ENCODE measurements at places on chromosomes 11 and 22.

DNA sequence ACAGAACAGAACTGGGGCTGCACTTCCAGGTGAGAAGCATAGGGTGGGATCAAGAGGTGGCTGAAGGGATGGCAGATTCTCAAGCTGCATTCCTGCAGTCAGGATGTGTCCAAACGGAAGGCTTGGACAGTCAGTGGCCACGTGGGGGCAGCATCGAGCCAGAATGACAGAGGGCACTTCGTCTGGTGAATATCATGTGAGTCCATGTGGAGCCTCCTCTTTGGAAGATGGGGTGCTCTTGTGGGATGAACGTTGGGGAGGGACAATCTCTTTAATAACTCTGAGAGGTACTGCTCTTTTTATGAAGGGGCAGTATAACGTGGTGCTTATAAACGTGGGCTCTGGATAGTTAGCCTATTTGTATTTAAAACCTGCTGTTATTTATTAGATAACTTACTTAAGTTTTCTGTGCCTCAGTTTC, 154.9 kb upstream of the NAV2 start:
- no peak overlapping the region for H3K27ac ChIP-seq
- H3K4me3 ChIP-seq: no peak overlapping the region
- no peaks in the 10 kb centered on the region for H3K36me3 ChIP-seq
- peaks cover 28% of the 10 kb centered on the region for H3K4me1 ChIP-seq

GRCh38 chr11:114166897-114167323, 107.4 kb downstream of the ZBTB16 start:
- H3K4me3 ChIP-seq: no peak overlapping the region
- no peak for DNase-seq
- peaks cover 5% of the 10 kb centered on the region for H3K4me1 ChIP-seq
- H3K27me3 ChIP-seq: no peaks in the 10 kb centered on the region
- no peak overlapping the region for H3K27ac ChIP-seq

DNA sequence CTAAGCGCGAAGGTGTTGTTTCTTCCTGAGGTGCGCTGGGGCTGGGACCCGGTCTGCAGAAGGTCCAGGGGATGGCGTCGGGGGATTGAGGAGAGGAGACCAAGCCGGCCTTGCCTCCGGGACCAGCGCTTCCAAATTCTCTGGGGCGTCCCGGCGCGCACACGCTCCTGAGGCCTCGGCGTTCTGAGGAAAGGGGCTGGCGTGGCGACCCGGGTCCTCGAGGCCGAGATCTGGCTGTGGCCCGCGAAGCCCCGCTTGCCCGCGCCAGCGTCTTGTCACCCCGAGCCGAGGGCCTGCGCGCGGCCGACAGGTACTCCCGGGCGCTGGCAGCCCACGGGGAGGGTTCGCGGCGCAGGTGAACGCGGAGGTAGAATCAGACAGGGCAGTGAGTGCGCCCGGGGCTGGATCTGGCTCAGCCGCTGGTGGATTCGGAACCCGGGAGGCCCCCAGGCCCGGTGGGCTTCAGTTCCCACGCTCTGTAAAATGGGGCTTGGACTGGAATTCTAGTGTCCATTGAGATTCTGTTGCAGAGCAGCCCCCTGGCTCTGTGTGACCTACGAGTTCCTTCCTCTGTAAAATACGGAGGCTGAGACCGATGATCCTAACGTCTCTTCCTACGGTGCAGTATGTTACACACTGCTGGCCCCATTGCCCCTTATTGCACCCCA, 14.7 kb downstream of the SSH3 start:
- peaks cover 4% of the 10 kb centered on the region for H3K4me1 ChIP-seq
- peak overlapping the region; percentile 86 for H3K27ac ChIP-seq
- peaks cover 18% of the 10 kb centered on the region for H3K27me3 ChIP-seq
- no peaks in the 10 kb centered on the region for H3K36me3 ChIP-seq
- no peak for DNase-seq

GRCh38 chr22:49079027-49079725, 748.5 kb downstream of the BRD1 start:
- no peaks in the 10 kb centered on the region for H3K27me3 ChIP-seq
- DNase-seq: no peak
- peaks cover 7% of the 10 kb centered on the region for H3K4me1 ChIP-seq
- H3K36me3 ChIP-seq: no peaks in the 10 kb centered on the region
- no peak overlapping the region for H3K4me3 ChIP-seq
